Astrocyte (in vitro differentiated cells and primary cell): ENCODE measurements at places on chromosomes 12 and 14.
A peak's percentile ranks its signal among the peaks of the same experiment; 100 is the strongest.

DNA sequence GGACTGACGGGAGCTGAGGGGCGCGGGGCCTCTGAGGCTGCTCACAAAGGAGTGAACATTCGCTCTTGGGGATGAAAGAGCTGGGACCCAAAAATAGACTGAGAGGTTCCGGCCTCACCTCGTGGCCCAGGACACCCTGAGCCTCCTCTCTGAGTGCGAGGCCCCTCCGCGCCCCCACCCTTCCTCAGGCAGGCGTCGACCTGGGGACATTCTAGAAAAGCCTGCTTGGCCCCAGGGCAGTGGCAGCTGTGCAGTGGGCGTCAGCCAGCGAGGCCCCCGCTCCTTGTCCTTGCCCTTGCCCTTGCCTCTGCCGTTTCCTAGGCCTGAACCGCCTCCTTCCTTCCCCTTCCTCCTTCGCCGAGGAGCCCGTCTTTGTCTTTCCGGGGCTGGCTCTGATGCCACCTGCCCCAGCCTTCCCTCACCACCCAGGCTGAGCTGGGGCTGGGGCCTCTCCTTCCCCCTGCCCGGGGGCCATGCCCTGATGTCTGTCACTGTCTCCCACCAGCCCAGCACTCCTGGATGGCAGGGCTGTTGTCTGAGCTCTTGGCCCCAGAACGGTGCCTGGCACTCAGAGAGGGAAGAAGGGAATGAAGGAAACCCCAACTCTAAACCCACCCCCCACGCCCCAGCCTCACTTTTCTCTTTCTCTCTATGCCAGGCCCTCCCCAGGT is 208.2 kb upstream of the RTL1 start:
- H3K36me3 ChIP-seq = no peaks in the 10 kb centered on the region
- no peaks in the 10 kb centered on the region for H3K4me1 ChIP-seq
- no peak overlapping the region for H3K4me3 ChIP-seq
- no peak for DNase-seq
- H3K27ac ChIP-seq = no peak overlapping the region
- peaks cover 5% of the 10 kb centered on the region for H3K27me3 ChIP-seq

DNA sequence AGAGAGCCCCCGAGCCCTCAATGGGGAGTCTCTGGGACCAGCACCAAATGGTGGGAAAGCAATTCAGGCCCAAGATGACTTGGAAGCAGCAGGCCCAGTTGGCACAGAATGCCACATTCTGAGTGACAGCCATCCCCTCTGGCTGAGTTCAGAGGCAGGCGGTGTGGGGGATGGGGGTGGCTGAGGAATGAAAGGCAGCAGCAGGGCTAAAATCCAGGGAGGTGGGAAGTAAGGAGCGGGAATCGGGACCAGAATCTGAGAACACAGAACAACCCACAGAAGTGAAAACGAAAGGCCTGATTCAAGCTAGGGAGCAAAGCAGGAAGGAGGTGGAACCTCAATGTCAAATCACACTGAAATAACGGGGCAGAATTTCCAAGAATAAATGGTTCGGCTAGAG is 171.2 kb downstream of the CALM1 start:
- no peaks in the 10 kb centered on the region for H3K4me1 ChIP-seq
- no peaks in the 10 kb centered on the region for H3K36me3 ChIP-seq
- H3K27me3 ChIP-seq = no peaks in the 10 kb centered on the region
- no peak overlapping the region for H3K4me3 ChIP-seq
- H3K27ac ChIP-seq = no peak overlapping the region

GRCh38 chr12:25187781-25188180 is 7.2 kb downstream of the DNAI7 start:
- DNase-seq = peak; percentile 96
- H3K4me3 ChIP-seq = peak overlapping the region; percentile 2
- peak overlapping the region; percentile 30 for H3K27ac ChIP-seq
- H3K27me3 ChIP-seq = no peaks in the 10 kb centered on the region
- peaks cover 28% of the 10 kb centered on the region for H3K4me1 ChIP-seq

DNA sequence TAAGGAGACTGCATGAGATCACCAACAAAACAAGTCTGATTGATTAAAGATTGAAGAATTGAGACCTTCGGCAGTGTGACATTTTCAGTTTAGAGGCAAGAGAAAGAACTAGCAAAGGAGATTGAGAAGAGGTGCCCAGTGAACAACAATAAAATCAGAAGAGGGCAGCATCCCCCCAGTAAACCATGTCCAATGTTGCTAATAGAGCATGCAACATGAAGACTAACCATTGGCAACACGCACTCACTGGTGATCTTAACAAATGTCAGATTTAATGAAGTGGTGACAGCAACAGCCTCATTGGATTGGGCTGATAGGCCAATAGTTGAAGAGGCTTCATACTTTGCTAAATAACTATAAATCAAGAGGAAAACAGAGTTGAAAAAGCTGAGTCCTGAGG is 20.7 kb upstream of the TAS2R14 start:
- no peak overlapping the region for H3K27ac ChIP-seq
- no peaks in the 10 kb centered on the region for H3K4me1 ChIP-seq
- H3K4me3 ChIP-seq = no peak overlapping the region
- H3K36me3 ChIP-seq = no peaks in the 10 kb centered on the region
- no peaks in the 10 kb centered on the region for H3K27me3 ChIP-seq

GRCh38 chr14:56989359-56989758 is 179.1 kb upstream of the OTX2 start:
- H3K4me1 ChIP-seq = no peaks in the 10 kb centered on the region
- DNase-seq = no peak
- no peaks in the 10 kb centered on the region for H3K27me3 ChIP-seq
